ENCODE measurements at places on chromosomes 1 and 21.

GRCh38 chr1:3639397-3639911 is 10.4 kb downstream of the WRAP73 start:
- DNase-seq: no peak

GRCh38 chr21:43692949-43693348 is 26.0 kb upstream of the PDXK start:
- DNase-seq: no peak

- DNase-seq: no peak
Observed at GRCh38 chr1:44227211-44227610, 13.9 kb downstream of the DMAP1 start.

- no peak for DNase-seq
Observed at GRCh38 chr1:244271691-244272308, 179.9 kb downstream of the ADSS2 start.

DNA sequence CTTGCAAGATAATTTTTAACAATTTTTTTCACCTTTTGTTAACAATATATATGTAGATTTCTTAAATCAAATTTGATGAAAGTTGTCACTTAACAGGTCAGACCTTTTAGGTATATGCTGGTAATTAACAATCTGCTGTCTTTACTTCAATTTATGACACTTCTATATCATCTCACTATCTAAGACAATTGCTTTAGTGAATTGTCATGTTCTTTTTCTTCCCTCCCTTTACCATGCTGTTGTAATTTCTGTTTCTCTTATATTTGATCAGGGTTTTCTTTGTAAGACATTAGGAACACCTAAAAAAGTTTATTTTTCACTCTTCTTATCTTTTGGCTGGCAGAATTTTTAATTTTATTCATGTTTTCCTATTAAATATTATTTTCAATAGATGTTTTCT is 2.0 kb downstream of the IFI16 start:
- no peak for DNase-seq

DNA sequence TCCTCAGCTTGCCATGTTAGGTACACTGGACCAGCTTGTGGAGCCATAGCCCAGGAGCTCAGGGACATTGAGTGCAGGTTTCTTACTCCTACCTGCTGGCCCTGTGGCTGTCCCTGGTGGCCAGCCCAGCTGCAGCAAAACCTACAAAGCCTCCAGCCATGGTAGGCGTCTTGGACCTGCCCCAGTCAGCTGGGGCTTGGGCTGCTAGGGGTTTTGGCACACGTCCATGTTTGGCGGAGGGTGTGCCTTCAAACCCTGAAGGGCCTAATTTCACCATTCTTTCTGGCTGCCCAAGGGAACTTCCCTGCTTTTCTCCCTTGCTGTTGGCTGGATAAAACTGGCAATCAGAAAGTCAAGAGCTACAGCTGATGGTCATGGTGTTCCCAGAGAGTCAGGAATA is 25.4 kb downstream of the HMGCS2 start:
- no peak for DNase-seq

DNA sequence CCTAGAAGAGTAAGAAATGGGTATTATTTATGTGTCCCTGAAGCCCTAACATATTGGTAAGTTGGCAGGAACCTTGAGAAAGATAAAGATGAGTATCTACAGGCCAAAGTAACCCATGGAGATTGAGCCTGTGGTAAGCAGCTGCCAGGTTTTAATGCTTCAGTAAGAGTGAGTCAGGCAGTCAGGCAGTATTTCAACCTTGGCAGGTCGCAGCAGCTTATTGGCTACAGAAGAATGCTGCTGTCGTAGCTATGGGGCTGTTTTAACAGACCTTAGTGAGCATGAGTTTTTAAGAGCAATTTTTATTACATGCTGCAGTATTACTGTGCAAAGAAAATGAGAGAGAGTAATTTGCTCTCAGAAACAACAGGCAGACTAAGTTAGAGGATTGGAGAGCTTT is 10.3 kb upstream of the SLC30A10 start:
- DNase-seq: no peak

GRCh38 chr1:115224636-115225035 is 113.4 kb downstream of the NGF start:
- no peak for DNase-seq

DNA sequence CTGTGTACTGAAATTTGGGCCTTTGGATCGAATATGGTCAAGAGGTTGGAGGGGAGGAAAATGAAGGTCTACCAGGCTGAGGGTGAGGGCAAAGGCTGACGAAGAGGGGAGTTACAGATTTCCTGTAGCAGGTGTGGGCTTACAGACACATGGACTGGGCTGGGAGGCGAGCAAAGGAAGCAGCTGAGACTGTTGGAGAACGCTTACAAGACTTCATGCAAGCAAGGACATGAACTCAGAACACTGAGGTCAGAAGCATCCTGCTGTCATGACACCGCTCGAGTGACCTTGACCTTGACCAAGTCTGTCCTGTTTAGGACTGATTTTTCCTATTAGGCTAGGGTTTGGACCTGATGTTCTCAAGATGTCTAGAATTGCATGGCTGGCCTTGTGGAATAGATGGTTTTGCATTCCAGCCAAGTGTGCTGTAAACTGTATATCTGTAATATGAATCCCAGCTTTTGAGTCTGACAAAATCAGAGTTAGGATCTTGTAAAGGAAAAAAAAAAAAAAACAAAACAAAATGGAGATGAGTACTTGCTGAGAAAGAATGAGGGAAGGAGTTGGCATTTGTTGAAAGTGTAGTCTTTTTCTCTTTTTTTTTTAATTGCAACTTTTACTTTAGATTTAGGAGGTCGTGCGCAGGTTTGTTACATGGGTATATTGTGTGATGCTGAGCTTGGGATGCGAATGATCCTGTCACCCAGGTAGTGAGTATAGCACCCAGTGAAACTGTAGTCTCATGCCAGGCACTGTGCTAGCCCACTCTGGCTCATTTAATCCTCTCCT is 5.8 kb downstream of the ELF3 start:
- no peak for DNase-seq

- DNase-seq: peak; percentile 90
Observed at GRCh38 chr1:43073490-43074230, 98.4 kb downstream of the EBNA1BP2 start.

- DNase-seq: no peak
Observed at GRCh38 chr1:161196521-161197451, 2.1 kb downstream of the ADAMTS4 start.

DNA sequence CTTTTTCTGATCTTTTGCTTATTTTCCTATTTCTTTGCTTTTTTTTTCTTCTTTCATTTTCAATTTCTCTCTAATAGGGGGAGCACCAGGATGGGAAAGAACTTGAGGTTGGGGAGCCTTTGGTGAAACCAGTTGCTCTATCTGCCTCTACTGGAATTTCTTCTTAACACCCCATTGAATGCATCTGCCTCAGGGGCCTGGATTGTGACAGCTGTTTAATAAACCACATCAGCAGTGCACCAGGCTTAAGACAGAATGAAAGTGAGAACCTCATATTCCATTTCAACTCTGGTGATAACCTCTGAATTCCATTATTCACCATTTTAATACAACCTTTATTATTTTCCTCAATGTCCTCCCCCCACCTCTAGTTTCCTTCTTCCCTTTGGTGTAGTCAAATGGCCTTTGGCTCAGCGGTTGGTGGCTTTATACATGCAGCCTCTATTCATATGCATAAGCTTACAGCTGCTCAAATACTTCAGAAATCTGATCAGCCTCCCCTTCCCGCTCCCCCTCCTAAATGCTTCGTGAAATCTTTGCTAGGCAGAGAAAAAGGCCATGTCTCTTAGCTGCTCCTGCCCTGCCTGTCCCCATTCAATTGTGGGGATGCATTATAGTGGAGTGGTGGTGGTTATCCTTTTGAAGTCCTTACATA is 537.3 kb upstream of the PLXNA2 start:
- no peak for DNase-seq

DNA sequence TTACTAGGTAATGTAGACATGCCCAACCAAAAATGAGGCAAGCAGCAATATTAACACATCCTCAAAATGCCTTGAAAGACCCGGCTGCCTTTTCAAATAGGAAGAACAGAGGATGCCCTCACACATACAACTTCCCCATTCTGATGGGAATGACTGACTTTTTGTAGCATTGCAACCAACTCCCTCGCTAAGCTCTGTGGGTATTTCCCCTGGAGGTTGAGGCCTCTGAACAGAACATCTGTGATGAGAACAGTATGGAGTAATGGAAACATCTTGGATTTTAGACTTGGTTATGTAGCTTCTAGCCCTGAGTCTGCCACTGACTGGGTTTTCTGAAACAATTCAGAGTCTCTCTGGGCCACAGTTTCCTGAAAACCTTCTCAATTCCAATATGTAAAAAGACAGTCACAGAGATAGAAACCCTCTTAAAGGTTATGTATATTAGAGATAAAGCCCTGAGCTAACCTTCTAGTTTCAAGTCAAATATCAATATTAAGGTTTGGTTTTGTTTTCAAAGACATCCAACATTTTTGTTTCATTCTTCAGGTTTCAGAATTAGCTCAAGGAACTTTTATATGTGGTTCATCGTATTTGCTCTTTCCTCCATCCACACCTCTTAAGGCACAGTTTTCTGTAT is 311.5 kb downstream of the SETD4 start:
- DNase-seq: no peak

DNA sequence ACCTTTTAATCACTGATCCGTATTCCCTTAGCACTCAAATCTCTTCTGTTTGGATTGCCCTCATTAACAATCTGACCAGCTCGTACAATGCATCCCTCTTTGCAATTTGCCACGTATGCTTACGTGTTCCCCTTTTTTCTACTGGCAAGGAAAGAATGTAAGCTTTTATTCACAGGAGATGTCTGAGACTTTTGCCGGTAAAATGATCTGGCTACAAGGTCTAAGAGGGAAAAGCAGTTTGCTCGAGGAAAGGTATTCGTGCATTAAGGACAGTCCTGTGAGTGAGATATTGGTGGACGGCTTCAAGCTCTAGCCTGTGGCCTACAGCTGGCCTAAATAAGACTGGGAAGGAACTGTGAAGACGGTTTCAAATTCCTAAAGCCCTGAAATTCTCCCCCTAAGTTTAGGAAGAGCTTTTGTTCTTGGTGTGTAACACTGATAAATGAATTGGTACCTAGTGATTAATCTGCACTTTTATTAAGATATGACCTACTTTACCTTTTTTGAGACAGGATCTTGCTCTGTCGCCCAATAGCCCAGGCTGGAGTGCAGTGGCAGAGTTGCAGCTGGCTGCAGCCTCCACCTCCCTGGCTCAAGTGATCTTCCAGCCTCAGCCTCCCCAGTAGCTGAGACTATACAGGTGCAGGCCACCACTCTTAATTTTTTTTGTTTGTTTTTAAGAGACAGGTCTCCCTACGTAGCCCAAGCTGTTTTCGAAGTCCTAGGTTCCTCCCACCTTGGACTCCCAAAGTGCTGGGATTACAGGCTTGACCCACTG is 895 bp upstream of the UBR4 start:
- no peak for DNase-seq

- DNase-seq: no peak
Observed at GRCh38 chr1:3093898-3094626, 25.1 kb downstream of the PRDM16 start.

GRCh38 chr1:227917081-227917950 is 30.4 kb downstream of the WNT9A start:
- DNase-seq: no peak

- DNase-seq: no peak
Observed at GRCh38 chr1:96364576-96364975, 357.0 kb upstream of the PTBP2 start.

DNA sequence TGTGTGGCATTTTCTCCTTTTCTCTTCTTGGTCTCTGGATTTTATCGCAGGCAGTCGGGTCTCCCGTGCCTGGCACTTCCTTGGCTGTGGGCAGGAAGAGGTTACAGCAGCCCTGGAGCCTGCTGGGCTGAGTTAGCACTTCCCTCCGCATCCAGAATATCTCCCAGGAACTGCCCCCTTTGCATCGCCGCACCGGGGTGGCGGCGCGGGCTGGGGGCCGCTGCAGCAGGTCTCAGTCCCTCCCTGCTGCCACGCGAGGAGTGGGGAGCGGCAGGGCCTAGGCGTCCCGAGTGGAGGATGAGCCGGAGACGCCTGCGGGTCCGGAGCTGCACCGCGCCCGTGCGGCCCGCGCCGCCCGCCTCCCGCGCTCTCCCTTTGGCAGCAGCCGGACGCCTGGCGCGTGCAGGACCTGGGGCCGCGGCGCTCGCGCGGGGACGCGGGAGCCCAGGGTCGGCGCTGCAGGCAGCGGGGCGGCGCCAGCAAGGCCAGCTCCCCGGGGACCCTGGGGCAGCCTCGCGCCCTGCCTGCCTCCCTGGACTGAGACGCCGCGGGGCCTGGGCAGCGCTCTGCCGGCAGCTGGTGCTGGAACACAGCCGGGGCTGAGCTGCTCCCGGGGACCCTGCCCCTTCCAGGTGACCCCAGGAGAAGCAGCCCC is 192.8 kb downstream of the PRDM2 start:
- no peak for DNase-seq

- no peak for DNase-seq
Observed at GRCh38 chr1:107726860-107727259, 238.1 kb downstream of the VAV3 start.

GRCh38 chr1:44281962-44282703 is 68.9 kb downstream of the DMAP1 start:
- DNase-seq: no peak

DNA sequence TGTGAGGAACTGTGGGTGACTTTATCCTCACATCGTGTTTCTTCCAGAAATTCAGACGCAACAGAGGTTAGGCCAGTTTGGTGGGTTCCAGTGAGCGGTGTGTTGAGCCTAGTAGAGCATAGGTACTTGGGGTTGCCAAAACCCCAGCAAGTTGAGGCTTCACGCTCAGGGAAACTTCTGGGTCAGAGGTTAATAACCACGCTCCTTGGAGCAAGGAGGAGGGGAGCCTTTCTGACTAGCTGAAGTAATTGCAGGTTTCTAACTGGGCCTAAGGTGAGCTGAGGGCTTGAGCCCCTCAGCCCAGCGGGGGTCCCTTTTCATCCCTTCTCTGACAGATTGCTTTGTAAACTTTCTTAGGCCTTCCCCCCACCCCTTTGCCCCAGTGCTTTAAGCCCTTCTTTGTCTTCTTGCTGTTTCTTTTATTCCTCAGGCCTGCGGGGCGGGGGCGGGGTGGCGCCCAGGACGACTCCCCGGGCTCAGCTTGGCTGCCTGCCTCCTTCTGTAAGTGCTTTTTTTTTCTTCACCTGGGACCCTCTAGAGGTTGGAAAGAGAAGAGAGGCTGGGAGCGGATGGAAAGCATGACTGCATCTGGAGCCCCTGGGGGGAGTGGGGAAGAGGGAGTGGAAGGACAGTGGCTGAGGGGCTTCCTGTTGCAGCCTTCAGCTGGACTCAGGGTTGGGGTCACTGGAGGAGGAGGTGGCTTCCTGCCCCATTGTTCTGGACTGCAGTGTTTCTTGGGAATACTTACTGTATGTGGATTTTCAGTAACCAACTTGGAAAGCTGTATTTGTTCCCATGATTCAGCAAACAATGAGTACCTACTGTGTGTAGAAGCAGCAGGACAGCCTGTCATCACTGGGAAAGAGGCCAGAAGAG is 1.3 kb upstream of the ZNF436 start:
- DNase-seq: no peak

GRCh38 chr1:41695118-41695745 is 210.7 kb upstream of the EDN2 start:
- no peak for DNase-seq

- DNase-seq: peak; percentile 98
Observed at GRCh38 chr1:230867101-230867902, 1.0 kb downstream of the C1orf198 start.

DNA sequence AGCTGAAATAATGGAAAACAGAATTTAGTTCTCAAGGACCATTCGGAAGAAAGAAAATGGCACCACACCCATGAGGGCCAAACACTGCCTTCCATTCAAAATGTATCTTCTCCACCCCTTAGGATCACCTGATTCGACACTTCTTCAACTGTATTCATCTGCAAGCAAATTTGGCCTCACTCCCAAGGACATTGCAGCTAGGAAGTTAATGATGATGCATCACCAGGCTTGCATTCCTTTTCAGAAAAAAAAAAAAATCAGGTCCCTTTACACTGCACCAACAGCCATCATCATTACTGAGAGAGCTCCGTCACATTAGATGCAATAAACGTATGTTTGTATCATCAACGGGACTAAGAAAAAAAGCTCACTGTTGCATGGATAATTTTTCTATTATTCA is 368.3 kb downstream of the PCP4 start:
- DNase-seq: no peak

Measured in NCI-H1694 treated with DMSO at 0.1 percent for 48 hours (cell line).